ENCODE measurements at places on chromosomes 11 and 22.

- no peak for DNase-seq
Observed at GRCh38 chr11:78547931-78548705, 26.5 kb downstream of the NARS2 start.

DNA sequence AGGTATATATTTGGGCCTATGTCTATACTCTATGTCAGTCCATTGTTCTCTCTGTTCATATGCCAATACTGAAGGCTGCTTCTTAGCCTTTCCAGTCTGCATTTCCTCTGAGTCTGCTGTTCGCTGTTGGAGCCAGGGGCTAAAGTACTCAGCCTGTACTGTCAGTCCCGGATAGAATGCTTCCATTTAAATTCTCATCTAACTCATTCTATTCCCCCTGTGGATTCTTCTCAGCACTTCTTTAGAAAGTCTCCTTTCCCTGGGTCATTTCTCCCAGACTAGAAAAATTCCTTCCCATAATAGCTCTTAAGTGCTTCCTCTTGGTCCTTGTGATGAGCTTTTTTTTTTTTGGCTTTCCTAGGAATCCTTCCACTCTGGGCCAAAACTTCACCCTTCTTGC lies 293.1 kb downstream of the KIRREL3 start:
- DNase-seq, result no peak

DNA sequence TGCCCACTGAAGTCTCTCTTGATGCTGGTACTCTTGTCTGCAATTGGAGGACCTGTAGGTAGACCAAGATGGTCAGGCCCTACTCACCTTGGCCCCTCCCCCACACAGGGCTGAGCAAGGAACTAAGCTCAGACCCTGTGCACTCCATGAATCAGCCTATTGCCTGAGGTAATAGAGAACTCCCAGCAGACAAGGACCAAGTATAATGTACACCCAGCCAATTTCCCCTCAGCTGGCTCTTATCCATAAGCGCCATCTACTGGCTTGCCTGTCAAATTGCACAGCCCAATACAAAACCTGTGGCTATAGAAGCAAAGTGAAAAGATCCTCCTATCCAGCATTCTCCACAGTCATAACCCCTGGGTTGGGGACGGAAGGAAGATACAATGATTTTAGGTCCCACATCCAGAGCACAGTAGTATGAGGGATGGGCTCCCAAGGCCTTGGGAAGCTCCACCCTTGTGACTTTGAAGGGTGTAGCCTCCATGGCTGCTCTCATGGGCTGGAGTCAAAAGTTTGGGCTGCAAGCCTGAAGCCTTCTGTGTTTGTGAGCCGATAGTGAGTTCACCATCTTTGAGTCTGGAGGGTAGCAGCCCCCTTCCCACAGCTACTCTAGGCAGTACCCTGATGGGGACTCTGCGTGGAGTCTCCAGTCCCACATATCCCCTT lies 56.0 kb downstream of the GLYATL2 start:
- peak; percentile 50 for DNase-seq

DNA sequence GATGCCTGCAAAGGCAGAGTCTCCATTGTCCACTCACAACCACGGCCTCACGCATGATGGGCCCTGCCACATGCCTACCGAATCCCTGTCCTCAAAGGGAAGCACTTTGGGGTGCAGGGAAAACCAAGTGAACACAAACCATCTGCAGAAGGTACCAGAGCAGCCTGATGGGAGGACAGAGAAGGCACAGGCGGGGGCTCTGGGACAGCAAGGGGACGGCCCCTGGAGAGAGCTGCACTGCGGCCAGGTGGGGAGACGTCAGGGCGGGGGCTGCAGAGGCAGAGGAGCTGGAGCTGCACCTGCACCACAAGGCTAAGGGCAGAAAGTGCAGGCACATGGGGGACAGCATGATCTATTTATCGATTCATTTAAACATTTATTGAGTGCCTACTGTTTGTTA lies 1056.0 kb downstream of the TBC1D22A start:
- DNase-seq, result no peak

GRCh38 chr11:67437082-67437808 lies at the start of gene PTPRCAP:
PTPRCAP (minus strand) TSS chr11:67437682; CDS start chr11:67437619, 63 bp downstream.
- DNase-seq, result peak; percentile 79

DNA sequence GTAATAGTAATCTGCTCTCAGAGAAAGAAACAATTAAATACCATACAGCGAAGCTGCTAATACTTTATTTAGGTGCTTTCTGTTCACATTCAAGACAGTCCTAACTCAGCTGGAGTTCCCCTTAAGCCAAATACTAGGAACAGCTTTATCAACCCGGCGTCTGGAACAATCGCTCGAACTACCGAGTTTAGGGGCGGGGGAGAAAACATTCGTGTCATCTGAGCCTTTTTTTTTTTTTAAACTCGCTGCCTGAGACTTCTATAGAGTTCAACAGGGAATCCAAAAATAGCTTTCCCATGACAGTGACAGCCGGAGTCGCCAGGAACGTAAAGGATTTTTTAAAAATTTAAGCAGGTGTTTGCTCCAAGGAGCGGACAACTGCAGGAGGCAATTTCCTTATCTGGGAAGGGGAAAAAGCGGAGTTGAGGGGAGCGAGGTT lies 852 bp downstream of the TRAF6 start:
- DNase-seq, result peak; percentile 60

DNA sequence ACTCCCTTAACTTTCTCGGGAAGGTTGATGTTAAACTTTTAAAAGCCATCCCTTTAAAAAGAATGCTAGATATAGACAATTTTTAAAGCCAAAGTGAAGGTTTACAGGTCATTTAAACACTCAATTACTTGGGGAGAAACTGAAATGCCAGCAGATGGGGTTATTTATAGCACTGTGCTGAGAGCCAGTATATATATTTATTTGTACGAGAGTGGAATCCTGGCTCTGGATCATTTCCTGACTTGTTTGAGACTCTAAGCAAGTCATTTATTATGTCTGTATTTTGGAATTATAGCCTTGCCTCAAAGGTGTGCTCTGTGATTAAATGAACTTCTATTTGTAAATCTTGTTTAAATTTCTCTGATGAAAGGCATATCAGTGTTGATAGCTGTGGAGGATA lies 6.8 kb upstream of the ZBED5 start:
- no peak for DNase-seq

DNA sequence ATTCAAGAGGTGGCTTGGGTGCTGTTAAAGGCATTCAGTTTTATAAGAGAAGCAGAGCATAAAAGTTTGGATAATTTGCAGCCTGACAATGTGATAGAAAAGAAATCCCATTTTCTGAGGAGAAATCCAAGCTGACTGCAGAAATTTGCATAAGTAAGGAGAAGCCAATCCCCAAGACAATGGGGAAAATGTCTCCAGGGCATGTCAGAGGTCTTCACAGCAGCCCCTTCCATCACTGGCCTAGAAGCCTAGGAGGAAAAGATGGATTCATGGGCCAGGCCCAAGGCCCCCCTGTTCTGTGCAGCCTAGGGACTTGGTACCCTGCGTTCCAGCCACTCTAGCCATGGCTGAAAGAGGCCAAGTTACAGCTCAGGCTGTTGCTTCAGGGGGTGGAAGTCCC lies 207.3 kb downstream of the METTL15 start:
- no peak for DNase-seq

DNA sequence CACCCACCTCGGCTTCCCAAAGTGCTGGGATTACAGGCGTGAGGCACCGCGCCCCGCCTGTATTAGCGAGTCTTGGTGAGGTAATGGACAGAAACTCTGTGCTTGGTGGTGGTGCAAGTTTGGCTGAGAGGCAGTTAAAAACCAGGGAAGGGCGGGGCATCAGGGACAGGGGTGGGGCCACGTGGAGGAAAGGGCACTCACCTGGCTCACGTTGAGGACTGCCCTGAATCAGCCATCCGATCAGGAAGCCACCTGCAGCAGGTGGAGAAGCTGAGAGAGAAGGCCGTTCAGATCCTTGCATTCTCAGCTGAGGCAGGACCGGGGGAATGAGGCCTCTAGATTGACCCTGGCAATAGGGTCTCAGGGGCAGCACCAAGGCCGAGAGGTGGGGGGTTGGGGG lies 12.1 kb upstream of the CHRM1 start:
- DNase-seq, result no peak

DNA sequence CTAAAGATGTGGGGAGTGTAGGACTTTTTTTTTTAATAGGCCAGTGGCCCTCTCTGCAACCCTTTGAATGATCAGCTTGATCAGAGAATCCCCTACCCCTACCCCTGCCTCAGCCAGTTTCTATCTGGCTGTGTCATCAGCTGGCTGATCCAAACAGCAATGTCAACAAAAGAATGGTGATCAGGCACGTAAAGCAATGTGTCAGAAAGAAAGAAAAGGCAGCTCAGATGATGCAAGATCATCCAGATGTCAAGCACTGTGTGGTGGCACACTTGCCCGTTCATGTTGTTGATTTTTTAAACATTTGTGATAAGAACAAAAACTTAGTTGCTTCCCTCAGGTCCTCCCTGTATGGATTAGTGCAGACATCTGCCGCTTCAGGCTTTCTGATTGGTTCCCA lies 26.3 kb upstream of the EHF start:
- no peak for DNase-seq

DNA sequence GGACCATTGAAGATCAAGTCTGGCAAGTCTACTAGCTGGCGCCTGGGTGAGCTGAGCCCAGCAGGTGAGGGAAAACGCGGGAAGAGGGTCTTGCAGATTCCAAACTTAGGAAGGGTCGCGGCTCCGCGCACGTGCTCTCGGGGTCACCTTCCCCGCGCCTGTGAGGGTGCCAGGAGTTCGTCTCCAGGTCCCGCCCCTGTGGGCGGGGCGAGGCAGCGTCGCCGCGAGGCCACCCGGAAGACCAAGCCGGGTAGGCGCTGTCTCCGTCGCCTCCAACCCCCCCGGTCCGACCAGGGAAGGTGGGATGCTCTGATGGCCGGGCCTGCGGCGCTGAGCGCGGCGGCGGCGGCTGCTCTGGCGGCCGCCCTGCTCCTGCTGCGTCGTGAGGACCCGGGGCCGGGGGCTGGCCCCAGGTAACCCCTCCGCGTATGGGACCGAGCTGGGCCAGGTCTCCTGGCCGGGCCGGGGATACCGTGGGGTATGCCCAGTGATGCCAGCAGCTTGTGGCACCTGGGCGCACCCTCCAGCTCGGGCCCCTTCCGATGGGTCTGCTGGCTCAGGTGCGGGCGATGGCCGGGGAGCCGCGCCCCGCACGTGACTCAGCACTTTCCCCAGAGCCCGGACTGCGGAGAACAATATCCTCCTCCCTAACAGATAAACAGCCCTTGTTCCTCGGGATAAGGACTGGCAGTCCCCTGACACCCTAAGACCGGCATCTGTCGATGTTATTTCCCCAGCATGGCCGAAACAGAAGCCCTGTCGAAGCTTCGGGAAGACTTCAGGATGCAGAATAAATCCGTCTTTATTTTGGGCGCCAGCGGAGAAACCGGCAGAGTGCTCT lies at the start of gene HTATIP2:
HTATIP2 (plus strand) TSS at position 215 of the 841 bp plus-strand sequence; CDS start at position 739, 524 bp downstream.
- DNase-seq, result peak; percentile 80

DNA sequence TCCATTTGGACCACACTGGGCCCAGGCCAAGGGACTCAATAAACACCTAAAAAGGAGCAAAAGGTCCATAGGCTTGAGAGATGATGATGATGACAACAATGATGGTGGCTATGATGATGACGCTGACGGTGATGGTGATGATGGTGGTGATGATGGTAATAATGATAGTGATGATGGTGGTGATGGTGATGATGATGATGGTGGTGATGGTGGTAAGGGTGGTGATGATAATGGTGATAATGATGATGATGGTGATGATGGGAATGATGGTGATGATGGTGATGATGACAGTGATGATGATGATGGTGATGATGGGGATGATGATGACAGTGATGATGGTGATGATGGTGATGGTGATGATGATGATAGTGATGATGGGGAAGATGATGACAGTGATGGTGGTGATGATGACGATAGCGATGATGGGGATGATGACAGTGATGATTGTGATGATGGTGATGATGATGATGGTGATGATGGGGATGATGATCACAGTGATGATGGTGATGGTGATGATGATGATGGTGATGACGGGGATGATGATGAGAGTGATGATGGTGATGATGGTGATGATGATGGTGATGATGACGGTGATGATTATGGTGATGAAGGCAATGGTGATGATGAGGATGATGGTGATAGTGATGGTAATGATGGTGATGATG lies 7.1 kb upstream of the RASD2 start:
- no peak for DNase-seq

DNA sequence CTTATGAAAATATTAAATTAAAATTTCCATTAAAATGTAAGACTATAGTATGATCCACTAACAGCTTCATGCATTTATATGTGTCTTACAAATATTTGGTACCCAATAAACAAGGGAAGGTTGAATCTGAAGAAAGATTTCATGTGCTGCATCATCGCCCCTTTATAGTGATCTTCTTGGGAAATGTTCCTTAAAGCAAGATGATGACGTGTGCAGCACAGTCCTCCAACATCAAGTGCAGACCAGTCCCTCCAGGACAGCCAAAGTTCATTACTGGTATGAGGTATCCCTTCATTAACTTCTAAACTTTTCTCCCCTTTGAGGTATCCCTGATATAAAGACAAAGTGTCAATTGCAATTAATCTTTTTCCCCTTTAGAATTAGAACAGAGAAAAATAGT lies 567.0 kb downstream of the METTL15 start:
- no peak for DNase-seq
